RKO (cell line): ENCODE measurements at places on chromosomes 1 and 21.

DNA sequence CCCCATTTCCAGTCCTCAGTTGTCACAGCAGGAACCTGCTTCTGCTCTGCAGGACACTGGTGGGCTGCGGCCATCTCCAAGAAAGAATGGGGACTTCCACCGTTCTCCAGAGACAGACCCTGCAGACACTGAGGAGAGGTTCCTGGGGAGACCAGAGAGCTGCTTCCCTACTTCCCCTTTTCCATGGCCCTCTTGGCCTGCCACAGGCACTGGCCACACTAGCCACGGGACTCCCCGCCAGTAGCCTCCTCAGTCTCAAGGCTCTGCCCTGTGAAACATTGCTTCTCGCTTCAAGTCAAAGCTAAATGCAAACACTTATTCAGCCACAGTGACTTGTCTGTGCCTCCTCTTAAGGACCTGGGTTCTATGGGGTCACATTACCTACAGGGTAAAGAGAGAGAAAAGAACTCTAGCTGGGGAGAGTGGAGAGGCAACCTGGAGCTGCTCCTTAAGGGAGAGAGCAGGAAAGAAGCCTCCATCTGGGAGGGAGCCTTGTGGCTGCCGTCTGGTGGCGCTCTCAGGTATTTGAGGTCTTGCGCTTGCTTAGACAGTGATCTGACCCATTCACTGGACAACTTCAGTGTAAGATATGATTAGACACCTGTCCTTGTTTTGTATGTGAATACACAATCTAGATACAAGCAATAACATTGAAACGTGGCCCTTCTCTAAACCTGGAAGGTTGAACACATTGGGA is 5.4 kb upstream of the SLAMF8 start:
- DNase-seq, result peak; percentile 54

DNA sequence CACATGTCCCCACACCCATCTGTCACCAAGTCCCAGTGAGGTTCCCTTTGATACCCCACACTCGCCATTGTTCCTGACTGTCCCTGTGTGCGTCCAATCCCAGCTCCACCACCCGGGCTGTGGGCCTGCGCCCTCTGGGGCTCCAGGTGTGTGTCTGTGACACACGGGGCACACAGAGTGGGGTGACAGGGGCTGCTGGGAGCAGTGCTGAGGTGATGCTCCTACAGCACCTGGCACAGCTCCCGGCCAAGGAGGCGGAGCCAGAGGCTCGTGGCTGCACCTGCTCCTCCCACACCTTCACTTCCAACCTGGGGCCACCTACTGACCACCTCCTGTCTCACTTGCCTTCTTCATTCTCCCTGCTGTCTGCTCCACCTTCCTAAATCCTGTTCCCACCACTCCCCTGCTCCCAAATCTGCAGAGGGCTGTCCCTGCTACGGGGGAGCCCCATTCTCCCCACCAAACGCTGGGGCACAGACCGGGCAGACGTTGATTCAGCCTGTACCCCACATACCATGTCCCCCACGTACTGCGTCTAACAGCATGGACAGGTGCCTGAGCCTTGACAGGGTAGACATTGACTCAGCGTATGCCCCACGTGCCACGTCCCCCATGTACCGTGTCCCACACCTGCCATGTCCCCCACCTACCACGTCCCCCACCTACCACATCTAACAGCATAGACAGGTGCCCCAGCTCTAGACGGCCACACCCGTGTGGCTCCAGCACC is 16.4 kb downstream of the WDR4 start:
- DNase-seq, result no peak

- no peak for DNase-seq
These were observed at the start of gene EDN2 for GRCh38 chr1:41484402-41485241. TSS of gene EDN2 (minus strand) at chr1:41484683. CDS start at chr1:41484601, 82 bp downstream.

DNA sequence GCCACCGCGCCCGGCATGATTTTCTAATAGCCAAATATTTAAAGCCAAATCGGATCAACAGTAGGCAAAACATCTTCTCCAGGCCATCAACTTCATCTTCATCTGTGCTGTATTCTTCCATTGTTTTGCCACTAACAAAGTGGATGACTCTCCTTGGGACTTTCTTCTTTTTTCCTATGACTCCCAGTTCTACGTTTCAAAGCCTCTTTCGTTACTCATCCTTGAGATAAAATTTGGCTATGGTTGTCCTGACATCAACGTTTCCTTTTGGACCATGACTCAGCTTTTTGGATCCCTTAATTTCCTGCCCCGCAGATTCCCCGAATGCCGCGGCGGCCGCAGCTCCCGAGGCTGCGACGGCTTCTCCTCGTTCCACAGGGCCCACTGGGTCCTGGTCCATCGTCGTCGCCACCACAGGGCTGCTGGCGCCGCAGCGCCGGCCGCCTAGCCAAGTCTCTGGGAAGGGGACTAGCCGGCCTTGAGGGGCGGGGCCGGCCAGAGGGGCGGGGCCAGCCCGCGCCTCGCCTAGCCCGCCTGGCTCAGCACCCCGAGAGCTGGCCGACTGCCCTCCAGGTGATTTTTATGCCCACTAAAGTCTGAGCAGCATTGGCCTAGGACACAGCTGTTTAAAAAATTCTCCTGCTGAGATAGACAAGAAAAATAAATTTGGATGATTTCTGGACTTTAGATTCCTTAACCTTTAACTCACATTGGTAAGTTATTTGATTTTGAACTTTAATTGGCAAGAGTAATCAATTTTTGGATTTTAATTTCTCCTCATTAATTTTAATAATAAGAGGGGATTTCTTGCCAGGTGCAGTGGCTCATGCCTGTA is 93.9 kb downstream of the ADCY10 start:
- no peak for DNase-seq

GRCh38 chr1:154265586-154265985 is 6.8 kb upstream of the HAX1 start:
- no peak for DNase-seq

- DNase-seq, result peak; percentile 37
These were observed 72.5 kb downstream of the KCNT2 start for GRCh38 chr1:196535727-196536126.
